ENCODE measurements at places on chromosomes 3 and 15.

- DNase-seq = no peak
Observed at GRCh38 chr15:55003965-55004873, 192.5 kb downstream of the RSL24D1 start.

- DNase-seq = no peak
Observed at GRCh38 chr15:29433507-29434248, 164.1 kb upstream of the NSMCE3 start.

GRCh38 chr3:131907796-131908195 lies 127.0 kb downstream of the CPNE4 start:
- no peak for DNase-seq

DNA sequence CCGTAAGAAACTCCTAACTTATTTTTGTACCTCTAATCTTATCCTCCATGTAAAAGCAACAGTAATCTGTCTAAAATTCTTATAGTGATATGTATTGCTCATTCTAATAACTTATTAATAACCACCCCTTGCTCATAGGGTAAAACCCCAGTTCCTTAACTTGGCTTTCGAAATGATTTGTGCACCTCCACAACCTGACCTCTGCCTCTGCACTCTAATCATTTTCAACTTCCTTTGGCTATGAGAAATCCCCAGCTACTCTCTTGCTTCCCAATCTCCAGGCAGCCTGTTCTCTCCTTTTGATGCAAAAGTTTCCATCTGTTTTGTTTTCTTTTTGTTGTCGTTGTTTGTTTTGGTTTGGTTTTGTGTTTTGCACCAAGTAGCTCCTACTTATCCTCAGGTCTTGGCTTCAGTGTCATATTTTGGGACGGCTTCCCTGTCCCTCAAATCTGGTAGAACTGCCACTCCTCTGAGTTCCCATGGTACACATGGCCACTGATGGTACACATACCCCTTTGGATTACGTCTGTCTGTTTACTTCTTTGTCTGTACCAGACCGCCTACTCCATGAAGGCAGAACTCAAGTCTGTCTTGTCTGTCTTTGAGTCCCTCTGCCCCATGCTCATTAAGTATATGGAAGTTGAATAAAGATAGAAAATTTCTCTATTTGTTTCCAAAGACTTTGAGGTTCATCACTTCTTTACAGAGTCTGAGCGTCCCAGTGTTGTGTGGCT lies 105.6 kb upstream of the TGFBR2 start:
- DNase-seq = no peak

DNA sequence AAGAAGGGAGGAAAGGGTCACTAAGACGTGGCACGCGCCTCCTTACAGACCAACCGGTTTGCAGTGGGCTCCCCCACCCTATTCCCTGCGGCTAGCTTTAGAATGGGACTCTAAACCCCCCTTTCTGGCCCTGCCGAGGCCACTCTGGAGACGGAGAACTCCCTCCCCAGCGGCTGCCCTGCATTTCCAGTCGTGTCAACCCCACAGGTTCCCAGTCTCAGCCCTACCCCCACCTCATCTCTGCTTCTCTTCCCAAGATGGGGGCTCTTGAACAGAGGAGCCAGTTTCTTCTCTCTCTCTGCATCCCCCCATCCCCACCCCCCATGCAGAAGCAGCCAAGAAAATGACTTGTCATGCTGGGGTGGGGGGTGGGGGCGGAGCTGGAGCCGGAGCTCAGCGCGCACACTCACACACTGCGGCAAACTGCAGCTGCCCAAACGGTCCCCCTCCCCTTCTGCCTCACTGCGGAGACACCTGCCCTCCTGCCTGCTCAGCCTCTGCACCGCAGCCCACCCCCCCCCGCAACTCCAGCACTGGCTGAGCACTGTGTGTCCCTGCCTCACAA lies 871 bp downstream of the MAP1A start:
- no peak for DNase-seq

DNA sequence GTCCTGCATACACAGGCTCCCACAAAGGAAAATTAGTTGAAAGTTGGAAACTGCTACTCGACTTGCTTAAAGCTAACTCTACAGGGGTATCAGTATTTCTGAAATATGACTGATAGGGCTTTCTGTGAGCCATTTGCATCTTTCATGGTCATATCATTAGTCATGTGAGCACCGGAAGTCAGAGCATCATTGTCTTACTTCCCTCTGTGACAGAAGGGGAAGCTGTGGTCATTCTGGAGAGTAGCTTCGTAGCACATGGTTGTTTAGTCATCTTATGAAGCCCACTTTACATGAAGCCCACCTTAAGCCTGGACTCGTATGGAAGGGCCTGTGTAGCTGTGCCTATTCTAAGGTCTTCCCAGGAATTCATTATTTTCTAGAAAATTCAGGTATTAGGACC lies 69.0 kb downstream of the COL6A5 start:
- no peak for DNase-seq

DNA sequence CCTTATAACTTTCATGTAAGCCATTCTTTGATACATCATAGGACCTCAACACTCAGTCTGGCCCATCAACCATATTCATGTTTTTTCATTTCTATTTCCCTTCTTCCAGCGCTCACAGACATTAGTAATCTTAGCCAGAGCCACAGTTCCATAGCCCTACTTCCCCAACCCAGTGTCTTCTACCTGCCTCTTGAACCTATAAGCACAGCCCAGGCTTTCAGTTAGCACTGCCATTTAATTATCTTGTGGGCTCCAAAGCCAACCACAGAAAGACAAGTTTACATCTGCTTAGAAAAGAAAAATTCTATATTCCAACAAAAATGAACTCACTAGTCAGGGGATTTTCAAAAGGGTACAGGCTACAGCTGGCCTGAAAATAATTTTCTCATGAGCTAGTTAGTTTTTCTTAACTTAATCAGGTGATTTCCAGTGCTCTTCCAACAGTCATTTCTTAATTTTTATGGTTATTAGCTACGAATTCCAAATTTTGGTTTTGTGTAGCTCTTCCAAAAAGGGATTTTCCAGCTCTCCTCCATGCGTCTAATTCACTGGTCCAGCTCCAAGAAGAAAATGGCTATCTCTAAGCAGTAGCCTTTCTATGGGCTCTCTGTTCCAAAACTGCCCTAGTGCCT lies 13.7 kb downstream of the CD200 start:
- DNase-seq = no peak

DNA sequence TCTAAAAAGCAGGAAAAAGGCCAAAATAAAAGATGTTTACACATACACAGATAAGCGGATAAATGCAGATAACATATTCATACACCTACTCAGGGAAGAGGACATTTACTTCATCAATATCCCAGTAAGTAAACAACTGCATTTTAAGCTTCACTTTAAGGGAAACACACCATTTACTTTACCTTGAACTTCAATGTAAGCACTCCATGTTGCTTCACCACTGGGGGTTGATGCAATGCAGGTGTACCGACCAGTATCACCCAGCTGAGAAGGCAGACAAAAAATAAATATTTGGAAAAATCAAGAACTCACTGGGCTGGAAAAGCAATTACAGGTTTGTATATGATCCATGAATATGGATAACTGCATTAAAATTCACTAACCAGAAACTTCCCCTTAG lies 1099.5 kb downstream of the ROBO1 start:
- DNase-seq = no peak

DNA sequence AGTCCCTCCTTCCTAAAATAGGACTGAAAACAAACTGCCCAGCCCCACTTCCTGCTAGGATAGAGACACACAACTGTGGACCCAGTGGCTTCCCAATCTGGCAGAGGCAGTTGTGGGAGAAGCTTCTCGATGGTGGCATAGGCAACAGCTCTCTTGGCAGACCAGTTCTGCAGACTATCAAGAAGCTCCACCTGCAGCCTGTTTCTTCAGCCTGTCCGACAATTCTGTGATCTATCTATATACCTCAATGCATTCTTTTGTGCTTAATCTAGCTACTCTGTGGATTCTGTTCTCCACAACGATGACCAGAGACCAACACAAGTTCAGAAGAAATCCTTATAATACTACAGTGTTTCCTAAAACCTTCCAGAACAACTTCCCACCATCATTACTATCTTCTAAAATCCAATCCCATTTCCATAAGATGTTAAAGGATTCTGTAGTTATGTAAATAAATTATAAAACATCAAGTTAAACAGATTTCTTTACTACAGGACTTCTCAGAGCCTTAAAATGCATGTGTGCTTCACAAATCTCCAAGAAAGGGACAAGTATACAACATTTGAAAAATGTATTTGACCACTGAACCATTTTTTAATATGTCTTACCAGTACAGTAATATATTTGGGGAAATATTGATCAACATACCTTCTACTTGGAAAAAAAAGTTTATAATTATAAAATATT lies 57.7 kb downstream of the IGF2BP2 start:
- DNase-seq = no peak

DNA sequence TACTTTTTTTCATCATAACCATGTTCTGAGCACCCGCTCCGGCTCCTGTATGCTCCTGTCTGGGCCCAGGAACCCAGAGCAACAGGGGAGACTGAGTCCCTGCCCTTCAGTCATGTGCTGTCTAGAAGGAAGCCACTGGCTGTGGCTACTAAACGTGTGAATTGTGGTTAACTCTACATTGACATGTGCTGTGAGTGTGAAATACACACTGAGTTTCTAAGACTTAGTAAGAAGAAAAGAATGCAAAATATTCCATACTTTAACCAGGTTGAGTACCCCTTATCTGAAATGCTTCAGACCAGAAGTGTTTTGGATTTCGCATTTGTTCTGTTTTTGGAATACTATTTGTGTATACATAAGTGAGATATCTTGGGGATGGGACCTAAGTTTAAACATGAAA lies 42.8 kb upstream of the CGNL1 start:
- DNase-seq = no peak

DNA sequence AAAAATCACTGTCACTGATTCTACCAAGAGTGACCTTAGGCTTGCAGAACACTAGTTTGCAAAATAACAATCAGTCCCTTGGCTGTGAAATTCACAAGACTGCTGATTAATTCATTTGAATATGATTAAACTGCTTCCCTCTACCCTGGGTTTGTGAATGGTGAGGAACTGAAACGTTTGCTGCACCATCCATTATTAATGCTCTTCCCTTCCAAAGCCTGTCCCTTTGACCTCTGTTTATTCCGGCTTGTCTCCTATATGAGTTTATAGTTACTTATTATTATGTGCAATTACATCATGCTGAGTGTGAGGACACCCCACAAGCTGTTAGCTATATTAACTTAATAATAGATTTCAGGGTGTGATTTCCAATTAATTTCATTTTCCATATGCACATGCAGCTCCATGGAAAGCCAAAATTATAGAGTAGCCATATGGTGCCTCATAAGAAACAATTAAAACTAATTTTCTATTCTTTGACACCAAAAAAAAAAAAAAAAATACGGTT lies 96.5 kb downstream of the SUCLG2 start:
- no peak for DNase-seq

GRCh38 chr3:173529062-173529711 lies 131.6 kb downstream of the NLGN1 start:
- no peak for DNase-seq

GRCh38 chr15:60634815-60635214 lies 155.9 kb upstream of the ICE2 start:
- DNase-seq = no peak

GRCh38 chr15:58161436-58161930 lies 23.3 kb downstream of the AQP9 start:
- DNase-seq = no peak

GRCh38 chr15:22815766-22816165 lies 22.7 kb upstream of the NIPA2 start:
- no peak for DNase-seq

- DNase-seq = no peak
Observed at GRCh38 chr3:106700981-106701380, 676.3 kb upstream of the CCDC54 start.

GRCh38 chr3:194046995-194047645 lies 88.8 kb upstream of the HES1 start:
- DNase-seq = peak; percentile 16

DNA sequence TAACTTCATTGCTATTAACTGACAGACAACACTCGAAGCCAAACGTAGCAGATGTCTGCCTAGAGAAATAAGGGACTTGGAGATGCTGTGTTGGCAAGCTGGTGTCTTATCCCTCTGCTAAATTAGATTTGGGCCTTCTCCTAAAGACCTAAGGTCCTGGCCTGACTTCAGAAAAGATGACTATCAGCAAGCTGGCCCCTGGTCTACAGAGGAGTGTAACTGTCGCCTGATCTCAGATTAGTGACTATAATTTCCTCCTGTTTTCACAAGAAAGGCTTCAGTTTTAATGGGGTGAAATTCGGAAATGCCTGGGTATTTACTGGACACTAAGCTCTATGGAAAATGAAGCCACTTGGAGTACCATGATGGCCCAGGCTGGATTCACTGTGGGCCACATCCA lies 53.1 kb upstream of the SLC7A14 start:
- no peak for DNase-seq

GRCh38 chr15:31175484-31175883 lies 74.0 kb upstream of the TRPM1 start:
- DNase-seq = no peak

- no peak for DNase-seq
Observed at GRCh38 chr3:8236264-8236663, 265.4 kb upstream of the LMCD1 start.

- no peak for DNase-seq
Observed at GRCh38 chr15:25930931-25931330, 67.8 kb upstream of the ATP10A start.

GRCh38 chr3:39241561-39241960 lies 38.3 kb downstream of the CX3CR1 start:
- no peak for DNase-seq

GRCh38 chr15:84947947-84948830 lies 33.5 kb upstream of the PDE8A start:
- DNase-seq = no peak

- DNase-seq = no peak
Observed at GRCh38 chr3:46662771-46663551, 30.5 kb downstream of the ALS2CL start.

- no peak for DNase-seq
Observed at GRCh38 chr3:129612534-129613366, 6.3 kb upstream of the PLXND1 start.

DNA sequence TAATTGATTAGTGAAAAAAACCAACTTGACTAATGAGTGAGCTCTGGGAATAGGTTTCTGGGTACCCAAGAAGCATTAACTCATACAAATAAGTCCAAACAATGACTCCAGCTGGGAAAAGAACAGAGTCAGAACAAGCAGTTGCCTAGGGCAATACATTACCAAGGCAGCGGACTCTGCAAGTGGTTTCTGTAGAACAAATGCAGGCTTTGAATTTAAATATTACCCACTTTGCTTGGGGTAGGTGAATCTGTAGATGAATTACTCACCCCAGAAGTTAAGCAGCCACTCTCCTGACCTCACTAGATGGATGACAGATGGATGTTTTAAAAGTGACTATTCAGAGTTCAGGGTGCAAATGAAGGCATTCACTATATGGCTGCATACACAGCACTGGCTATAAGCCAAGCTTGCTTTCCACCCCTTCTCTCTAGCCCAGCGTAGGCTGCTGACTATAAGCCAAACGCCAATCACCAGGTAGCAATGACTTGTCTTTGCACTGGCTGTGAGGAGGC lies 73.1 kb upstream of the BHLHE40 start:
- no peak for DNase-seq

- no peak for DNase-seq
Observed at GRCh38 chr3:10551821-10552630, 46.6 kb upstream of the ATP2B2 start.

GRCh38 chr3:129794311-129795185 lies 99.0 kb downstream of the TMCC1 start:
- DNase-seq = no peak

All from KG1 (cell line).